ENCODE measurements at places on chromosomes 1 and 21.

DNA sequence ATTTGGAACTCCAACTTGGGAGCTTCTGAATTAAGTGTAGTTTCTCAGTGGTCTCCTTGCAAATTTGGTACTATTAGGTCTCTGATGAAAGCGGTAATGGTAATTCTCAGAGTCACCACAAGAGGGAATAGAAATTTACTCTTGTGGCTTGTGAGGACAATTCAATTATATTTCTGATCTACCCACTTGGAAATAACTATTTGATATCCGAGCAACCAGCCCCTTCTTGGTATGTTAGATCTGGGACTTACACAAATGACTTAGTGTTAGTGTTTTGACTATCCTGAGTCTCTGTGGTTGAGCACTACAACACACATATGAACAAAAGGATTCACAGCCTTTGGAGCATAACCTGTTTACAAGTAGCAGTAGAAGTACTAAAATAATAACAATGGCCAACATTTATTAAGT is 68.1 kb downstream of the RPS6KA1 start:
- DNase-seq: no peak

- no peak for DNase-seq
Observed at GRCh38 chr1:100752791-100753190, 33.2 kb downstream of the VCAM1 start.

DNA sequence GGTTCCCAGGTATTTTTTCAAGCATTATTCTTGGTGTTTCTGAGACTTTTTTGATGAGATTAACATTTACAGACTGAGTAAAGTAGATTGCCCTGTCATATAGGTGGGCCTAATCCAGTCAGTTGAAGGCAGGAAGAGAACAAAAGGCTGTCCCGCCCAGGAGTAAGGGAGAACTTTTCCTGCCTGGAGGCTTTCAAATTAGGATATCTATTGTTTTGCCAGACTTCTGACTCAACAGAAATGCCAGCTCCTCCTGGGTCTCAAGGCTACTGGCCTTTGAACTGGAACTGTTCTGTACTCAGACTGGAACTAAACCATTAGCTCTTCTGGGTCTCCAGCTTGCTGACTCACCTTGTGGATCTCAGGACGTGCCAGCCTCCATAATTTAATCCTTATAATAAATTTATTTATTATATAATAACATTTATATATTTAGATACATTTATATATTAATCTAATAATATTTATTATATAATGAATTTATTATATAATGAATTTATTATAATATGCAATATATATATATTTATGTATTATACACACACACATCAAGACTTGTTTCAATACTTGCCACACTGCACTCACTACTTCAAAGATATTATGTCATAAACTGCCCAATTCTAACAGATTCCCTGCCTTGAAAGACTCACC is 510.8 kb upstream of the B3GALT2 start:
- no peak for DNase-seq

DNA sequence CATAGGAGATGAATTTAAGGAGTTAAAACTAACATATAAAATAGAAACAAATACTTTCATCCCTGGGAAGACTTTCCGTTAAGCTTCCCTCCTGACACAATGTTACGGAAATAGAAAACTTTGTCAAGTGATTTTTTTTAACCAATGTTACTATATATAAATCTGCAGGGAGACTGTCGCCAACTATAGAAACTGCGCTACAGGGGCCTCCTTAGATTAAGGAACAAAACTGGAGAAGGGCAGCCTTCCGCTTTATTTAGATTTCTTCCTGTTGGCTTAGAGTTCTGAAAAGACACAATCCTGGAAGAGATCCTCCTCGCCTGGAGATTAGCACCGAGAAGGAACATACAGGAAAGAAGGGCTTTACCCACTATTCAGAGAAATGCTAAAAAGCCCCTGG is 1.5 kb downstream of the MGST3 start:
- DNase-seq: no peak

DNA sequence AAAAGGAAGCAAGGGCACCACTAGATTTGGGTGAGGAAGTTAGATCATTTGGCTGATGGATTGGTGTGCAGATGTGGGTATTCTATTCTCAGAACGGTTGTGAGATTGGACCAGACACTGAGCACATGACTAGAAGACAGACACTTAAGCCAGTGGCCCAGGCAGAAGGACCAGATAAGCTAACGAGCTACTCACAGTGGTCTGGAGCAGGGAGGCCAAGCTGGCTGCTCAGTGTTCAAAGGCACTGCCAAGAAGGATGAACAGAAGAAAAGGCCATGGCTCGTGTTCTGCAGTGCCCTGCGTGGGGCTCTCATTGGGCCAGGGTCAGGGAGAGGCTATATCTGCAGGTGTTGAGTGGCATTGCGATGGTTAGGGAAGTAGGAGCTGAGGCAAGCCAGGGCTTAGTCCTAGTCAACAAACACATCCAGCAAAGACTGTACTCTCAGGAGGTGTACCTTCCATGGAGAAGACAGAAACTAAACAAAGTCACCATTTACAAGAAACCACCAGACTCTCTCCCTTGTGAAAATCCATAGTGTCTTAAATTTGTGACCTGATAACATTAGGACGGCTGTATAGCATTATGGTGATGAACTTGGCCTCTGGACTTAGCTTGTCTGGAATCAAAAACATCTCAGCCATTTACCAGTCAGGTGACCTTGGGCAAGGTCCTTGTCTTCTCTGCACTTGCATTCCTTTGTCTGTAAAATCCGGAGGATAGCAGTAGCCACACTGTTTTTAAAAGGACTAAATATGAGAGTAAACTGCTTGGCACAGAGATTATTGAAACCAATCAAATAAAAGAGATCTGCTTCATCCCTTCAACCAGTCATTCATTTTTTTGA is 274.5 kb downstream of the SIPA1L2 start:
- no peak for DNase-seq

GRCh38 chr1:218123968-218124367 is 161.1 kb upstream of the RRP15 start:
- DNase-seq: no peak

GRCh38 chr1:203754455-203754864 is 10.5 kb upstream of the LAX1 start:
- no peak for DNase-seq

DNA sequence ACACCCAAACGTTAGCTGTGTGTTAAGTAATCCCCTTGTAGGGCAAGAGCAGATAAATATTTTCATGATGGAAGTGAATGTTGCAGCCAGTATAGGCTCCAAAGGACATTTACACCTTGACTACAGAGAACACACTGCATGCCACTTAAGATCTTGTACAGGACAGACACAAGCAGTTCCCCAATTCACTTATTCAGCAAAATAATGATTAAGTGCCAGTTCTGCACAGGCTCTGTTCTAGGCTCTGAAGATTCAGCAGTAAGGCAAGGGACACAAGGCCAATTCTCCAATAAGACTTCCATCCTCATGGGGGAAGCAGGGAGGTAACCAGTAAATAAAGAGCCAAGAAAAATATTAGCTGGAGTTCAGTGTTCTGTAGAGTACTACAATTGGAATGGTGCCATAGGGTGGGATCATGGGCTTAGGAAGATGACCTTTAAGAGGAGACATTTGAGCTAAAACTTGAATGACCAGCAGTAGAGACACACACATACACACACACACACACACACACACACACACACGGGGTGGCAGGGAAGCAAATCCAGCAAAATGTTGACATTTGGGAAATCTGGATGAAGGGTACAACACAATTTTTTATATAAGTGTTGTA is 199.9 kb upstream of the JUN start:
- DNase-seq: no peak

Measured in stimulated activated CD8-positive, alpha-beta memory T cell treated with anti-CD3 and anti-CD28 coated beads, Interleukin-4, amount 100 ng/mL, for 1 hour (primary cell).